Stromal cell of bone marrow (primary cell): ENCODE measurements at places on chromosomes 3 and 15.

GRCh38 chr3:183854318-183855035, 29.1 kb upstream of the MAP6D1 start:
- no peak for DNase-seq

DNA sequence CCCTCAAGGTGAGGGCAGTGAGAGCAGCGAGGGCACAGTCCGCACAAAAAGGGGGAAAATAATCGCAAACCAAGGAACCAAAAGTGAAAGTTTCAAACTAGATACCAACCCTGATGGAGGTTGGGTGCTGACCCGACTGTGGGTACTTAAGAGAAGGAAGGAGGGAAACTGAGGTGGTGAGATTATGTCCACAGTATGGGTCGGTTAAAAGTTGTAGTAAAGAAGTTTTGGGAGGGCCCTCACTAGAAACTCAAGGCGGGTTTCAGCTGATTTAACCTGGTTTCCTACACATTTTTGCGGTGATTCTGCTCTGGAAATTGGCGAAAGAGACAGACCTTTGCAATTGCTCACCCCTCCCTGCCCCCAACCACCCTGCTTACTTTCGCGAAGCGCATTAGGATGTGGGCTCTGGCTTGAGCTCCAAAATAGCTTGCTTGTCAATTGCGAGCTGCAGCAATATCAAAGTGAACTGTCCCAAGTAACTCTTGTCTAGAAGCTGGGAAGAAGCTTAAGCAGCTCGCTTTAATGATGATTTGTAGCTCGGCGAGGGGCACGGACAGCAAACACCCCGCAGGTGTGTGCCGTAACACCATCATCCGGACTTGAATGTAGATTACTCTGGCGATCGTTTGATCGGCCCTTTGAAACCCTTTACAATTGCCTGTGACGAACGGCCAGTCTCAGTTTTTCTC, 15.8 kb downstream of the SOX2 start:
- no peak for DNase-seq

DNA sequence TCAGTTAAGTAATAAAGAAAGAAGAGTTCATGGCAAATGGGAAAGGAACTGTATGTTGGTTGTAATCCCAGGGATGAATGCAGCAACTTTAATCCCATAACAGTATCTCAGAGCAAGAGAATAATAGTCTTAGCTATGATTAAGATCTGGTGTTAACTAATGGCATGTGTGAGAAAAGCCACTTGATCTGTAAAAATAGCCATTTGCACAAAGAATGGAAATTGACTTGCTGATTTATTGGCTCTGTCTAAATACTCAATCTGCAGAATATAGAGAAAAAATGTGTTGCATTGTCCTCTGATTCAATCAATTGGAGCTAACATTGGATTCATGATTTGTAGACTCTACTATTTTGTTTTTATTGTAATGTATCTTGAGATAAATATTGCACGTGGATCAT, 987.0 kb downstream of the NSUN3 start:
- no peak for DNase-seq

- no peak for DNase-seq
Observed at GRCh38 chr3:61980041-61980440, 393.3 kb downstream of the FEZF2 start.

GRCh38 chr3:51057121-51057520, 328.0 kb upstream of the MANF start:
- DNase-seq = peak; percentile 18

DNA sequence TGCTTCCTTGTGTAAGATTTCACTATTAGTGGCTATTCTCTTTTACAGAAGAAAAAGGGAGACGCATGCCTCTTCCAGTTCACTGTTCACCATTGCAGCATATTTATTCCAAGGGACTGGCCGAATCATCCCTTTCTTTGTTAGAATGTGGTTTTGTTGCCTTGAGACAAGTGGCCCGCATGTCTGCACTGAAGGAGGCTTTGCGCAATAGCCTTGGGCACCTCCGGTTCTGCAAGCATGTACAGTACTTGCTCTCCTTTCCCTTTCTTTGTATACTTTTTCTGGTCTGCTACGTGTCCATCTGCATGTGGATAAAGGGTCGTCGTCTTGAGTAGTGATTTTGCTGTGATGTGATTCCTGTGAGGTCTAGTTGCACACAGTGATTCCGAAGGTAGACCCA, 43.0 kb downstream of the FLNB start:
- DNase-seq = peak; percentile 75

- DNase-seq = no peak
Observed at GRCh38 chr3:61704807-61705206, 143.4 kb downstream of the PTPRG start.

DNA sequence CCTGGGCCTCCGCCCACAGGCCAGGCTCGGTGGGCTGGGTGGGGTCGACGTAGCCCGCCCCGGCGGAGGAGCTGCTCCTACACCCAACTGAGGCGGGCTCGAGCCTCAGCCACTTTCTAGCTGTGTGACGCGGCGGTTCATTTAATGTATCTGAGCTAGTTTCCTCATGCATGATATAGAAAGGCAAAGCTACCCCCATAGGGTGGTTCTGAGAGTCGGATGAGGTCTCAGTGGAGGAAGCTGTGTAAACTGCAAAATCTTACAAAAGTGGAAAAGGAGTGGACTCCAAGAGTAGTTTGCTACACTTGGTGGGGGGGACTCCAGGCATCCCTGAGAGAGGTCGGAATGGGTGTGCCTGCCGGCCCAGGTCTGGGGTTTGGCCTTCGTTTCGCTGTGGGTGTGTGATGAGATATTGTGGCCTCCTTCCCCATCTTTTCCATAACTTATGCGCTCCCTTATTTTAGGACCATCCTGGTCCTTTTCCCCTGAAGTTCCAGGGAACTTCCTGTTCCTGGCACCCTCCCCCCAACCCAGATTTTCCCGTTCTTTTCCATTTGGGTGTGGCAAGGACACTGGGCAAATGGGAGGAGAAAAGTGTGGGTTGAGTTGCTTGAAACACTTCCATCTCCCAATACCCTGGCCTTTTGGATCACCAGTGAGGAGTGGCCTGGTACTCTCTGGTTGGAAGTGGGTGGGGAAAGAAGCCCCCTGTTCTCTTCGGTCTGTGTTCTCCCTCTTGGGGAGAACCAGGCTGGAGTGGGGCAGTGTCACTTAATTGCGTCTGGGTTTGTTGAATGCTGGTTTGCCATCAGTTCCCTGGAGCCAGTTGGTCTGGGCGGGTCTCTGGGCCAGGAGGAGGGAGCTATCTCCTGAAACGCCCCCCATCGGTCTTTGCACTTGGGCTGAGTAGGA, 1.1 kb downstream of the PDIA5 start:
- DNase-seq = no peak

- no peak for DNase-seq
Observed at GRCh38 chr15:41939986-41940385, 32.4 kb downstream of the EHD4 start.

DNA sequence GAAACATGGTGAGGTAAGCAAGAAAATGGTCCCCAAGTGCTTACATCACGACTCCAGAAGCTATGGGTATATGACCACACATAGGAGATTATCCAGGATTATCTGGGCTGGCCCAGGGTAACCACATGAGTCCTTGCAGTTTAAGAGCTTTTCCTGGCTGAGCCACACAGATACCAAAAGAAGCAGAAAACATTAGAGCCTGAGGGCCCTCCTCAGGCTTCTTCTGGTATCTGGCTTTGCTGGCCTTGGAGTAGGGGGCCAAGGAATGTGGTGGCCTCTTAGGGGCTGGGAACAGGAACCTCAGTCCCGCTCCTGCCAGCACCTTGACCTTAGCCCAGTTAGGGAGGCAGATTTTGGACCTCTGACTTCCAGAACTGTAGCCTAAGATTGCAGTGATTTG, 259.1 kb downstream of the KCNMB2 start:
- no peak for DNase-seq

DNA sequence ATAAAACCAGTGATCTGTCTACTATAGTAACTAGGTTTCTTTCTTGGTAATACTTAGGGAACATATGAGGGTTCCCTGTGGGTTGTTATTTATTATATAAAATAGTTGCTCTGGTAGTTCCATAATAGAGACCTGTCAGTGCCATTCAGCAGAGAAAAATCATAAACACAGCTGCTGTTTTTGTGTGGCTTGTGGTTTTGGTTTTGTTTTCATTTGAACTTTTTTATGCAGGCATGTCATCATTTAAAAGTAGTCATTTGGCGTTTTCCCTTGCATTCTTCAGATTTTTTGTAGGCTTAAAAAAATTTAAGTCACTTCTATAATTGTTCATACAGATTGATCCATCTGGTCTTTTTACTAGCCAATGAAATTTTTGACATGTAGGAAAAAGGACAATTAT, 47.9 kb downstream of the PIK3CA start:
- DNase-seq = peak; percentile 46

- DNase-seq = no peak
Observed at GRCh38 chr3:33124638-33125037, 10.8 kb downstream of the CRTAP start.

DNA sequence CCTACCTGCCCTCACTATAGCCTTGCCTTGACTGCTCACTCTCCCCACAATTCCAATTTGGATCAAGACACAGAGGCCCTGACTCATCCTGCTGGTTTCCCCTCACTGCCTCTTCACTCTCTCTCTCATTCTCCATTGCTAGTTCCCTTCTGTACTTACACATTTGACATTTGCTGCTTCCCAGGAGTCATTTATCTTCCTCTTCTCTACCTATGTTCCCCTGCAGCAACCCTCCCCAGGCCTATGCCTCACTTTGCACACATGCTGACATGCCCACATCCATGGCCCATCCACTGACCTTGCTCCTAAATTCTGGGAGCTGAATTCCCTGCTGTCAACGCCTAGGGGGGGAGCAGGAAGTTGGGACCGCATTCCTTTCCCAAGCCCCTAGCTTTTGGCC, 82.2 kb downstream of the SRGAP3 start:
- DNase-seq = no peak

GRCh38 chr3:127321371-127321770, 33.5 kb upstream of the PRR20G start:
- no peak for DNase-seq

DNA sequence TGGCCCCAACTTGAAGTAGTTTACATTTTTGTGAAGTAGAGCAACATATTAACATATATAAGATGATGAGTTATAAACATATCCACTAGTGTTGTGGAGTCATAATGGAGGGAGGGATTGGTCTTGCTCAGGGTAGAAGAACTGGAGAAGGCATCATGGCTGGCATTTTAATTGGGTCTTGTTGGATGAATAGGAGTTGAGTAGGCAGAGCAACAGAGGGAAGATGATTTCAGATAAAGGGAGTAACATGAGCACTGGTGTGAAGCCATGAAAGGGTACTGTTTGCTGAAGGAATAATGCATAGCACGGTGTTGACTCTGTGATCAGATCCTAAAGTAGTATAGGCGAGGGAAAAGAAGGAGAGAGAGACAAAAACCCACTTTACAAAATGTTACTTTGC, 3.6 kb upstream of the RFX7 start:
- no peak for DNase-seq

GRCh38 chr3:141537856-141538255, 51.0 kb downstream of the RASA2 start:
- DNase-seq = no peak

DNA sequence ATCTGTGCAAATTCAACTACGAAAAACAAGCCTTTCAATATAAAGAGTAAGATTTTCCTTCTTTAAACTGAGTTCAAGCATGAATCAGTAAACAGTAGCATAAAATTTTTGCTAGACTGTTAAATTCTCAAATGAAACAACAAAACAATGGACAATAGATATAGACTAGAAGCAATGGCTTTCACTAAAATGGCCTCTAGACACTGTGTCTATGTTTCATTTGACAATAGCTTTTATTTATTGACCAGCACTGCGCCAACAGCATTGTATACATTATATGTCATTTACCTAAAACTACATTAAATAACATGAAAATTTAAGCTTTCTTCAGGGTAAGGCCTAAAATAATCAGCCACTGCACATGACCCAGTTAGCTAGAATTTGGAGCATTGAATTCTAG, 148.5 kb downstream of the DUT start:
- no peak for DNase-seq

DNA sequence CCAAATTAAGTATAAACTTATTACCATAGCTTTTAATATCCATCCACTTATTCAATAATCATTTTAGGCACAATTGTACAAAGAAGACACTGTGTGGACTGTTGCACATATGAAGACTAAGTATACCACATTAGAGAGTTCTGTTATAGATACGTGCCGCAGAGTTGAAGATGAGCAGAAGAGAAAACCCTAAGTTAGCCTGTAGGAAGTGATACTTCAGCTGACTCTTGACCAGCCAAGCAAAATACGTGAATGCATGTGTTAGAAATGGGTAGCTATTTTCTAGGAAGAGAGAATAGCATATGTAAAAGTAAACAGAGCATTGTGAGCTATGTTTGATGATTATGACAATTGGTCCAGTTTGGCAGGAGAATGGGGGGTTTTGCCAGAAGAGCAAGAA, 272.0 kb upstream of the ATP11B start:
- DNase-seq = no peak

DNA sequence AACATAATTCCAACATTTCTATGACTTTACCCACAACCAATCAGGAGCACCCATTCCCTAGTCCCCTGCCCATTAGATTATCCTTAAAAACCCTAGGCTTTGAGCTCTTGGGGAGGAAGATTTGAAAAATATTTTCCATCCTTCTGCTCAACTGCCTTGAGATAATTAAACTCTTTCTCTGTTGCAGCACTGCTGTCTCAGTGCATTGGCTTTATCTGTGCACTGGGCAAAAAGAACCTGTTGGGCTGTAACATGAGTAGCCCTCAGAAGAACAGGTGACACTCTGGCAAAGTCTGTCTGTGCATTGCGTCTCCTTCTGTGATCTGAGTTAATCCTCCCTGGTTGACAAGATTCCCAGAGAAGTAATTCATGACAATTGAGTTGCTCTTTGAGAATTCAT, 83.9 kb downstream of the ZMAT3 start:
- DNase-seq = no peak

DNA sequence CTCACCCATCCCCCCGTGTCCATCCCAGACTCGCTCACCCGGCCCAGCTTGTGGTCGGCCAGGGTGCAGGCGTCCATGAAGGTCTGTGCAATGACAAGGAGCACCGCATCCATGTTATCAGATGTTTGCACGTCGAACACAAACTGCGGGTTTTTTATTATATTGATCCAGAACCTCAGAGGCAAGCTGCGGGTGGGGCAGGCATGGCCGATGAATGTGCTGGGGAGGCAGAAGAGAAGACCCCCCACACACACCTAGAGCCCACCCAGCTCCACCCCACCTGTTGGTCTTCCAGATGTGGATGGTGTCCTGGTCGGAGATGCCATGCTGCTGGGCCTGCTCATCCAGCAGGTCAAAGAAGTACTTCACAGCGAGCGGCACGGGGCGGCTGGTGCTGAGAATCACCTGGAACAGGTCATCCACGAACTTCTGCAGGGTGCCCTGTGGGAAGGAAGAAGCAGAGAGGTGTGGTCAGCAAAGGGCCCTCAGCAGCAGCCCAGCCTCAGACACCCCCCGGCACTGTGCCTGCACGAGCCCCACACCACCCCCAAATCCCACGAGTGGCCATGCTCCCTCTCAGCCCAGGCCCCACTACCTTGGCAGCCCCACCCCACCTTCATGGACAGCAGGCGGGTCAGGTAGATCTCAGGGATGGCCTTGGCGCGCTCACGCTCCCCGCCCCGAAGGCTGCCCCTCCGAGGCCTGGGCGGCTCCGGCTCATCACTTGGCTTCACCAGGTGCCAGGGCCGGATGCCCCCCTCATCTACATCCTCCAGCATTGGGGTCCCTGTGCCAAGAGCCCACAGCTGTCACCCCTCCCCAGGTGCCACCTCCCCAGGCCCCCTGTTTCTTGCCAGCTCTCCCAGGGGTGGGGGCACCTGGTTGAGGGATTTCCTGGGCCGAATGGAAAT, 20.3 kb downstream of the PLXNB1 start:
- no peak for DNase-seq
